Adrenal gland (tissue), 19 donors: ENCODE measurements at places on chromosomes 5 and 9. TPM values are rescaled to one million over a fixed set of nuclear protein-coding genes. Genes with fewer than 3 reads are reported as not detected.
A peak's percentile ranks its signal among the peaks of the same experiment; 100 is the strongest.

The LRRC70 gene
- 1.5 TPM for polyA plus RNA-seq

The MEGF9 gene
- 4.3 TPM for polyA plus RNA-seq

The IL33 gene
- polyA plus RNA-seq, result 32.2 TPM

The IFNA2 gene
- not detected for polyA plus RNA-seq

- DNase-seq, result no peak
- peaks cover 90% of the 10 kb centered on the region for H3K27me3 ChIP-seq
- H3K4me3 ChIP-seq, result no peak overlapping the region
- no peaks in the 10 kb centered on the region for H3K36me3 ChIP-seq
- H3K27ac ChIP-seq, result no peak overlapping the region
These were observed 127.6 kb downstream of the TMEM174 start for GRCh38 chr5:73300337-73301207.

- H3K4me1 ChIP-seq, result peaks cover 12% of the 10 kb centered on the region
- DNase-seq, result peak; percentile 37
- no peaks in the 10 kb centered on the region for H3K36me3 ChIP-seq
- H3K4me3 ChIP-seq, result no peak overlapping the region
- H3K27ac ChIP-seq, result peak overlapping the region; percentile 30
- no peaks in the 10 kb centered on the region for H3K27me3 ChIP-seq
These were observed 36.5 kb downstream of the PALM2AKAP2 start for GRCh38 chr9:109816490-109816889.

DNA sequence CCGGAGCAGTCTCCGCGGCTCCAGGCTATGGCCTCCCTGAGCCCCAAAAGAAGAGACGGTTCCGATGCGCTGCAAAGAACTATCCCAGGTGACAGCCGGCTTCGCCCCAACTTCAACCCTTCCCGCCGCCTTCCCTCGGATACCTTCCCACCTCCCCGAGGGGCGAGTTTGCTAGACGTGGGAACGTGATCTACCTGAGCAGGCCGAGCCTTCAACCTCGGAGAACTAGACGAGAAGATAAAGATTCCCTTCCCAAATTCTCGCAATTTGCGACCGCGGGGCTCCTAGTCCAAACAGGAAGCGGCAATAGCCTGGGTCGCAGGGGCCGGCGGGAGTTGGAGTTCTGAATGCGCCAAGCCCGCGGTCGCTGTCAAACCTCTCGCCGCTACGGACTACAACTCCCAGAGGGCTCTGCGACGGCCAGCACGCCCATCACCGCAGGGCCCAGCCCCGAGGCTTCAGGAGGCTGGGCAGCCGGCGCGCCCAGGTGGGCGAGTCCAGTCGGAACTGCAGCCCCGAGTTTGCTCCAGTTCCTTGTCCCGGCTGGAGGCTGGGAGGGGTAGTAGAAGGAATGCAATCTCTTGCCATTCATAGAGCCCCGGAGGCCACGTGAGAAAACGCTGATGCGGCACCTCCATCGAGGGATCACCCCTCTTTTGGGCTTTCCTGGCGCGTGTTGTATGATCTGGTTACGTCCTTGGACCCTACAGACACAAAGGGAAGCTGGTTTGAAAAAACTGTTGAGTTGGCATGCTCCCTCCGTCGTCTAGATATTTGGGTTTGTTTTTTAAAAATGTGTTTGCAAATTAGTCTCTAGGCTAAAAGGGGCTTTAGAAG is at the start of gene SLC38A9:
SLC38A9 (minus strand) TSS at position 302 of the 837 bp plus-strand sequence. CDS start 14,366 bp downstream, outside the sequence.
- DNase-seq, result peak; percentile 98
- peaks cover 9% of the 10 kb centered on the region for H3K4me1 ChIP-seq
- H3K36me3 ChIP-seq, result no peaks in the 10 kb centered on the region
- no peak within 1 kb of the TSS for H3K27ac ChIP-seq
- no peaks in the 10 kb centered on the region for H3K27me3 ChIP-seq

- H3K4me3 ChIP-seq, result no peak overlapping the region
- DNase-seq, result no peak
- no peak overlapping the region for H3K27ac ChIP-seq
- no peaks in the 10 kb centered on the region for H3K27me3 ChIP-seq
- no peaks in the 10 kb centered on the region for H3K36me3 ChIP-seq
These were observed 318.8 kb downstream of the FAM170A start for GRCh38 chr5:119948162-119948561.

GRCh38 chr5:58737671-58738070 is 154.8 kb downstream of the RAB3C start:
- no peaks in the 10 kb centered on the region for H3K4me1 ChIP-seq
- H3K27me3 ChIP-seq, result no peaks in the 10 kb centered on the region
- H3K27ac ChIP-seq, result no peak overlapping the region
- DNase-seq, result no peak
- H3K4me3 ChIP-seq, result no peak overlapping the region

DNA sequence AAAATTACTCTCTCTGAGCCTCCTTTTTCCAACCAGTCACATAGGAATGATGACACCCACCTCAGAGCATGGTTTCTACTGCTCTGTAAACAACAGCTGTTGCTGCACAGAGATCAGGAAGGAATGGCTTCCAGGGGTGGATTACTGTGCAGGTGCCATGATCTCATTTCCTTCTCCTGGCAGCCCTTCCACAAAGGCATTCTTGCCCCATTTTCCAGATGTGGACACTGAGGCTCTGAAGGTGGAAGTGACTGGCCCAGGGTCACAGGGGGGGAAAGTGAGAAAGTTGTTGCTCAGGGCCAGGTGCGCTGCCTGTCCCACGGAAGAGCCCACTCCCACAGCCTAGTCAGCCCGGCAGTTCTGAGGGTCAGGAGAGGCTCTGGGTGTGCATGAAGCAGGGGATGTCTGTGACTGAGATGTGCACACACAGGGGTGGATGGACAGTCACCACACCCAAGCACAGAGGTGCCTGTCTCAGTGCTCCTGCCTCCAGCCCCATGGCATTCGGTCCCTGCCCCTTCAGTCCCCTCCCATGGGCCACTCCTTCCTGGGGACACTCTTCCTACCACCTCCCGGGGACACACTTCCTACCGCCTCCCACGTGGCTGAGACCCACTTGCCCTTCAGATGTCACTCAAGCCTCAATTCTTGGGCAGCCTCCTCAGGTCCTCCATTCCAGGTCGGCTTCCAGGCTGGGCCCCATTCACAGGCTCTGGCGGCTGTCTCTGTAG is 17.0 kb downstream of the FGFR4 start:
- no peak for DNase-seq
- peaks cover 3% of the 10 kb centered on the region for H3K4me1 ChIP-seq
- H3K27ac ChIP-seq, result no peak overlapping the region
- no peaks in the 10 kb centered on the region for H3K27me3 ChIP-seq

DNA sequence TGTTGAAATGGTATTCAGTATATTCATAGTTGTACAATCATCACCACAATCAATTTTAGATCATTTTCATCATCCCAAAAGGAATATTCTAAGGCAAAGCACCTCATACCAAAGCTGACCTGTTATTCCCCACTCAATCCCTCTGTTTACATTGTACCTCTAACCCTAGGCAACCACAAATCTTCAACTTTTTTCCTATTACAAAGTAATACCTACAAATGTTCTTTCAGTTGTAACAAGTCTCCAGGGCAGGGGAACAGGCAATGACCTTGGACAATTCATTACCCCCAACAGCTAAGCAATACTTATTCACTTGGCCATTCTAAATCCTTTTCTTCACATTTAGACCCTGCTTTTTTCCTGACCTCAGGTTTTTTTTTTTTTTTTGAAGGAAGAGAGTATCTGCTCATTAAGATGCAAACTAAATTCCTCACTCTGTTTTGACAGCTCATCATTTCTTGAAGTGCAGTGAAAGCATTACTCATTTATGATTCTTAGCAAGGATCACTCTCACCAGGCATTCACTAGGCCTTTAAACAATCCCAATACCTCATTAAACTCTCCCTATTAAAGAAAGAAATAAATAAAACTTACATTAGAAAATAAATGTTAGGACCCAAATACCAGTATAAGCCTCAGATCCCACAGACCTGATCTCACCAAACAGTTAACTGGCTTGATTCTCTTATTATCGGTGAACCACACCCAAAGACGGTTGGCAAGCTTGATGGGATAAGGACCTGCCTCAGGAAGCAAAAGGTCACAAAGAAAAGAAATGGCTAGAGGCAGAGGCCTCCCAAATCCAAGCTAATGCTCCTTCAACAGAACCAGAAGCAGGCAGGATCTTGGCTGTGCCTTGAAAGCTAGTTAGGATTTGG is 15.3 kb downstream of the MTMR12 start:
- no peak overlapping the region for H3K4me3 ChIP-seq
- H3K4me1 ChIP-seq, result peaks cover 15% of the 10 kb centered on the region
- H3K27me3 ChIP-seq, result no peaks in the 10 kb centered on the region
- no peak for DNase-seq
- peak overlapping the region; percentile 26 for H3K27ac ChIP-seq

DNA sequence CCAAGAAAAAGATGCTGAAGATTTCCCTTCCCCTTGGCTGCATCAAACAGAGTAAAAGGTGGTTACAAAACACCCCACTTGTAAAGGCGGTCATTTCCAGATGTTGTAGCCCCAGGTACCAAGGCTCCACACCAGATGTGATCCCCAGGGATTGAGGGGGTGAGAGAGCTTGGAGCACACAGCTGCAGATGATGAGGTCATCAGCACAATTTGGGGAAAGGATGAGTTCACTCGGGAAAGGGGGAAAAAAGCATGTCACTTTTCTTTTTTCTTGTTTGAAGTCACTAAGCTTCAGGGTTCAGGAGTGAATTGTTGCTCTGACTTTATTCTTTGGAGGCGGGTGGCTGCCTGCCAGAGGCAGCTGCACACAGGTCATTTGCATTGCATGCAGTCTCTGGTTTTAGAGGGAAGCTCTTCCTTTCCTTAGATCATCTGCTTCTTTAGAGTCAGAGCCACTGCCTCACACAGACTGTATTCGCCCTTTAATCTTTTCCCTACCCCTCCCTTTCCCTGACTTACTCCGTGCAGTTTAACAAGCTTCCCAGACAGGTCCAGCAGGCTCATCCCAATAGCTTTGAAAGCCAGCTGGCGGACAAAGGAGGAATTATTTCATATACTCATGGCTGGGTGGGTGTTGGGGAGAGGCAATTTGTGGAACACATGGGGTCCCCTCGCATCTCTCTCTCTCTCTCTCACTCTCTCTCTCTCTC is 409.3 kb upstream of the SLC24A2 start:
- H3K36me3 ChIP-seq, result no peaks in the 10 kb centered on the region
- no peaks in the 10 kb centered on the region for H3K27me3 ChIP-seq
- H3K27ac ChIP-seq, result no peak overlapping the region
- no peak overlapping the region for H3K4me3 ChIP-seq
- no peak for DNase-seq
- H3K4me1 ChIP-seq, result no peaks in the 10 kb centered on the region

DNA sequence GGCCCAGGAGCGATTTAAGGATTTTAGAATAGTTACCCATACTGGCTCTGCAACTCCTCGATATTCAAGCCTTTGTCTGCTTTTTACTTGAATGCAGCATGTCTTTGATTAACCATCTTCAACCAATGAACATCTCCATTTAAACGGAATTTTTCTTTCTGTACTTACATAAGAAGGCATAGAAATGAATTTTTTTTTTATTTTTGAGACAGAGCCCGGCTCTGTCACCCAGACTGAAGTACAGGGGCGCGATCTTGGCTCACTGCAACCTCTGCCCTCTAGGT is 825 bp upstream of the RIOK2 start:
- peak overlapping the region; percentile 89 for H3K4me3 ChIP-seq
- peak overlapping the region; percentile 81 for H3K27ac ChIP-seq
- peaks cover 12% of the 10 kb centered on the region for H3K4me1 ChIP-seq

DNA sequence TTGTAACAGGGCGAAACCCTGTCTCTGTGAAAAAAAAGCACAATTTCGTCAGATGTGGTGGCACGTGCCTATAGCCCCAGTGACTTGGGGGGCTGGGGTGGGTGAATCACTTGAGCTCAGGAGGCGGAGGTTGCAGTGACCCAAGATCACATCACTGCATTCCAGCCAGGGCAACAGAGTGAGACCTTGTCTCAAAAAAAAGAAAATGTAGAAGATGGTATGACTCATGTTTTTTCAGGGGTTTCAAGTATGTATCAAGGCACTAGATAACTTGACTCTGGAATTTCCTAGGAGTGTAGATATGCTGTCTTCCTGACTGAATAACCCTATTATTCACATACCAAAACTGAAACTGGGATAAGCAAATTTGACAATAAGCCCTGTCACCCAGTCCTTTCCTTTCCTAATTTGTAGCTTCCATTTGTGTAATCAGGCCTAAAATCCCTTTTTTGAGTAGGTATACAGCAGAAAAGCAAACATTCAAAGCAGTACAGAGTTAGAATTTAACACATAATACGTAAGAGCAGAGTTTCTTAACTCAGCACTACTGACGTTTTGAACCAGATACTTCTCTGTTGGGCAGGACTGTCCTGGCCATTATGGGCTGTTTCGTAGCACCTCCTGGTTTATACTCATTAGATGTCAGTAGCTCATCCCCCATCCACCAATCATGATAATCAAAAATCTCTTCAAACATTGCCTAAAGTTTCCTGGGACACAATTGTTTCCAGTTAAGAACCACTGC is 17.3 kb upstream of the ANKRD18B start:
- H3K27ac ChIP-seq, result peak overlapping the region; percentile 27
- H3K27me3 ChIP-seq, result no peaks in the 10 kb centered on the region
- H3K36me3 ChIP-seq, result no peaks in the 10 kb centered on the region
- H3K4me3 ChIP-seq, result no peak overlapping the region
- peak; percentile 42 for DNase-seq

DNA sequence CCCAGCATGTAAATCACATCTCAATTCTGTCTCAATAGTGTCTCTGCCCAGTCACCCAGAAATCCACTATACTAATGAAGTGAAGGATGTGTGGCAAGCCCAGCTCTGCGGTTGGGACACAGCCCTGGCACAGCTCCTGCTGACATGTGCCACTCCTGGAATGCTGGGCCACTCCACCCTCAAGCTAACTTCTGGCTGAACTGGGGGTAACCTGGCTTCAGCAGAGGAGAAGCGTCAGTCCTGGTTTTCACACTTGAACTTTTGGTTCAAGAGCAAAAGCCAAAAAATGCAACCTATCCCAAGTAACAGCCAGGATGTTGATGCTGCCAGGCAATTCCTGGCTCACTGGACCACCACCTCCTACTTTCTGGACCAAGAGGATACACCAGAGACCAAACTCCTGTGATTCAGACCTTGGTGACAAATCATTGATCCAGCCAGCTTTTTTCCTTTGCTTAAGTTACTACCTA is 86.4 kb downstream of the ARRDC3 start:
- DNase-seq, result peak; percentile 76
- no peak overlapping the region for H3K27ac ChIP-seq
- no peaks in the 10 kb centered on the region for H3K27me3 ChIP-seq
- H3K36me3 ChIP-seq, result no peaks in the 10 kb centered on the region

GRCh38 chr5:142984525-142984924 is 214.3 kb downstream of the ARHGAP26 start:
- peaks cover 15% of the 10 kb centered on the region for H3K4me1 ChIP-seq
- no peak overlapping the region for H3K27ac ChIP-seq
- no peaks in the 10 kb centered on the region for H3K36me3 ChIP-seq
- no peak overlapping the region for H3K4me3 ChIP-seq
- H3K27me3 ChIP-seq, result no peaks in the 10 kb centered on the region

- no peak overlapping the region for H3K4me3 ChIP-seq
- DNase-seq, result no peak
- no peaks in the 10 kb centered on the region for H3K4me1 ChIP-seq
- H3K27ac ChIP-seq, result no peak overlapping the region
- H3K36me3 ChIP-seq, result no peaks in the 10 kb centered on the region
- H3K27me3 ChIP-seq, result no peaks in the 10 kb centered on the region
These were observed 183.6 kb downstream of the CFAP90 start for GRCh38 chr5:7667216-7667767.

GRCh38 chr5:30368064-30368463 is 825.4 kb upstream of the CDH6 start:
- no peak overlapping the region for H3K4me3 ChIP-seq
- no peaks in the 10 kb centered on the region for H3K4me1 ChIP-seq

GRCh38 chr5:33748754-33749153 is 143.0 kb downstream of the ADAMTS12 start:
- DNase-seq, result no peak
- no peak overlapping the region for H3K27ac ChIP-seq
- H3K4me1 ChIP-seq, result no peaks in the 10 kb centered on the region
- no peaks in the 10 kb centered on the region for H3K27me3 ChIP-seq
- no peaks in the 10 kb centered on the region for H3K36me3 ChIP-seq

- no peaks in the 10 kb centered on the region for H3K36me3 ChIP-seq
- no peaks in the 10 kb centered on the region for H3K4me1 ChIP-seq
- H3K27ac ChIP-seq, result no peak overlapping the region
- H3K27me3 ChIP-seq, result no peaks in the 10 kb centered on the region
These were observed 84.2 kb upstream of the ADRA1B start for GRCh38 chr5:159832073-159832472.
